ENCODE measurements at places on chromosomes 4 and X.

DNA sequence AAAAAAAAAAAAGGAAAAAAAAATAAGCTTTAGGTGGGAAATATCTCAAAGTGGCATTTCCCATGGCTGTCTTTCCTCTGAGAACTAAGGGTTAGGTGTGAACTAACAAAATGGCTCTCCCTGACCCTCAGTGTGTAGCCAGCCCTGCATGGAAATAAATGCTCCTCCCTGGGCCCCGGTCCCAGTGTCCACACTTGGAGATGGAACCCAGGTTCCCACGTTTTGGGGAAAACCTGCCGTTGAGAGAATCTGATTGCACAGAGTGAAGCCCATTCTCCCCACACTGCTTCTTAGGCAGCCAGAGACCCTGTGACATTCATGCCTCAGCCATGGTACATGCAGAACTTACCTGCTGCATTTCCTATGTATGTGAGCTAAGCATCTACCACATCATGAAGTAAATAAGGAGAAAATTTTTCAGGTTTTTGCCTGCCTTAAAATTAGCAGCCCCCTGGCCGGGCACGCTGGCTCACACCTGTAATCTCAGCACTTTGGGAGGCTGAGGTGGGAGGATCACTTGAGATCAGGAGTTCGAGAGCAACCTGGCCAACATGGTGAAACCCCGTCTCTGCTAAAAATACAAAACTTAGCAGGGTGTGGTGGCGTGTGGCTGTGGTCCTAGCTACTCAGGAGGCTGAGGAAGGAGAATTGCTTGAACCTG is 34.5 kb downstream of the HTT-AS start:
- no peak for DNase-seq

DNA sequence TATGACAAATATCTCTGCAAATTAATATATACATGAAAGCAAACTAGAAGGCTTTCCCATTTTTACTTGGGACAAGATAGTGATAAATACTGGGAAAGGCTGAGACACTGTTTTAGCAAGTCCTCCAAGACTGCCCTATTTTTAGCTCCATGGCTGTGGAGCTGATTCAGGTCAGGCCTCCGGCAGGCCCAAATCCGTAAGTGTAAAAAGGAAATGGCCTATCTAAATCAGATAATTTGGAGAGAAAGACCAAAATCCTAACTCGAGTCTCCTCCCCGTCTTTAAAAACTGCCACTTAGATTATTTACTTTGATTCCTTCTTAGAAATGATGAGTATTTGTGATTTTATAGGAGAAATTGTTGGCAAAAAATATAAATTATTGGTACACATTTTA is 2.9 kb downstream of the OTUD4 start:
- DNase-seq: no peak

DNA sequence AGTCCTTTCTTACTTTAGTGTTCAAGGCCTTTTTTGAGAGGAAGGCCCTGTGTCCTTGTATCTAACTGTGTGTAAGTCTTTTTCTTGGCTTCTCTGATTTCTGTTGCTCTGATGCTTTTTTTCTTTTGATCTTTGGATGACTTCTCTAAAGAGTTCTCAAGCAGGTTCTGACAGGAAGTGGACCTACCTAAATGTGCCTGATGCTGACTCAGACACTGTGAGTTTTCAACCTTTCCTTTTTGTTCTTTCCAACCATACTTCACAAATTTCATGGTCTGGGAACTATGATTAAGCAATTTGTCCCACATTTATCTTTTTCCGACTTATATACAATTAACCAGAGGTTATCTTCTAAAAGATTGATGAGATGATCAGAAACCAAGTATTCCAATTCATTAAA is 96.5 kb downstream of the SYTL5 start:
- DNase-seq: no peak

DNA sequence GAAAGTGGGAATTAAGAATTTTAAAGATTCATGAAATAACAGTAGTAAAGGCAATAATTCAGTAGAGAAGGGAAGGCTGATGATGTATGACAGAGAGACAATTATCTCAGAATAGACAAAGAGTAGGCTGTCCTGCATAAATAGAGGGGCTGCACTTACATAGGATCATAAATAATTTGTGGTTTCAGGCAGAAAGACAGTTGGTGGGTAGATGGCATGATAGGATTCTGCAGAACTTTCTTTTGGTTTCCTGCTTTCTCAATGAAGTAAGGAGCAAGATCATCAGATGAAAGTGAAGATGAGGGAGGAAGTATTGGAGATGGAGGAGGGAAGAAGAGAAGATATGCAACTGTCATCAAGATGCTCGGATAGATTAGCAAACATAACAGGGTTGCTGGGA is 604.9 kb upstream of the ZFP42 start:
- no peak for DNase-seq

- no peak for DNase-seq
Observed at GRCh38 chr4:173121076-173121561, 47.5 kb upstream of the GALNT7 start.

- no peak for DNase-seq
Observed at GRCh38 chr4:107800706-107801105, 24.0 kb upstream of the SGMS2 start.

GRCh38 chr4:124325690-124326089 is 386.8 kb downstream of the ANKRD50 start:
- DNase-seq: no peak

- DNase-seq: no peak
Observed at GRCh38 chr4:97911236-97911906, 231.9 kb downstream of the STPG2 start.

DNA sequence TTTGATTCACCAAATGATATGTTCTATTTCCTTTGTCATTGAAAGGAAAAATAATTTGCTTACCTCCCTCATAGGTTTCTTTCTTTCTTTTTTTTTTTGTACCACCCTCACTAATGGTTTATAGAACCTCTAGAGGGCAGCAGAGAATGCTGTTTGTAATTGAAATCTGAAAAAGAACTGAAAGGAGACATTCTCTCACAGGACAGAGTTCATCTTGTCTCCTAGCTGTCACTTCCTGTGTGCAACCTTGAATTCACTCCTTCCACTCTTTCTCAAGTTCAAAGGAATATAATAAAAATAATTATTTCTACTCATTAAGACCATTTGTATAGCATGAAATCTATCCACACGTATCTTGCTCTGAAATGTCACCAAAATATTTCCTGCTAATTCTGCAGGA is 51.0 kb downstream of the GUCY1B1 start:
- DNase-seq: no peak

GRCh38 chrX:107565015-107565414 is 63.3 kb upstream of the PRPS1 start:
- no peak for DNase-seq

- DNase-seq: no peak
Observed at GRCh38 chr4:151256134-151256533, 20.8 kb upstream of the PRSS48 start.

DNA sequence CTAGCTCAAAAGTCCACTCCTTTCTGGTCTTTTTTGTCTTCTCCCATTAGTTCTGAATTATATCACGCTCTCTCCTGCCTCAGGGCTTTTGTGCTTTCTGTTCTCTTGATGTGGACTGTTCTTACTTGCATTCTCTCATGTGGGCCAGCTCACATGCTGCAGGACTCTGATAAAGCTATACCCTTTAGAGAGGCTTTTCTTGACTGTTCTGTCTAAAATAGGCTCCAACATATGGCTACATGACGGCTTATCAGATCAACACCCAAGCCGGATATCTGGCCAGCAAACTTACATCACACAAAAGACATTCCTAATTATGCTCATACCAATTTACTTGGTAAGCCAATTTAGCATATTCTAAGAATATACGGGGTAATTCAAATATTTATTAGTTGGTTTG is 1494.5 kb downstream of the TECRL start:
- DNase-seq: no peak

DNA sequence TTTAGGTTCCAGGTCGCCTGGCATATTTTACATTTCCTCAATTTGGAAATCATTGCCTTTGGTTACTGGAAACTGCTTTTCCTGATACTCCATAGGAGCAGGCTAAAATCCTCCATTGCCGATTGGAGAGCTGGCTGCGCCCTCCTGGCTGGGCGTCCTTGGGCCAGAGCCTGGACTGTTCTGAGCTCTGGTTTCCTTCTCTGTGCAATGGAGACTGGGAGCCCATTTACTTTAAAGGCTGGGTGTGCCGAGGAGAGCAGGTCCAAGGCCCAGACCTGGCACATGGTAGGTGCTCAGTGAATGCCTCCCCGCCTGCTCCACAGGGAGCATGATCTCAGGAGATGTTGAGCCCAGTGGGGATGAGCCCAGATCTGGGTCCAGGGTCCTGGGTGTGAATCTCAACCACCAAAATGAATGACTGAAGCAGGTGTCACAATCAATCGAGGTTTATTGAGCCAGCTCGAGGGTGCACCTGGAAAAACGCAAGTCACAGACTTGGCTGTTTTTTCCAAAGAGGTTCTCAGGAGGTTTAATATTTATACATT is 50.0 kb downstream of the EVC start:
- peak; percentile 21 for DNase-seq

DNA sequence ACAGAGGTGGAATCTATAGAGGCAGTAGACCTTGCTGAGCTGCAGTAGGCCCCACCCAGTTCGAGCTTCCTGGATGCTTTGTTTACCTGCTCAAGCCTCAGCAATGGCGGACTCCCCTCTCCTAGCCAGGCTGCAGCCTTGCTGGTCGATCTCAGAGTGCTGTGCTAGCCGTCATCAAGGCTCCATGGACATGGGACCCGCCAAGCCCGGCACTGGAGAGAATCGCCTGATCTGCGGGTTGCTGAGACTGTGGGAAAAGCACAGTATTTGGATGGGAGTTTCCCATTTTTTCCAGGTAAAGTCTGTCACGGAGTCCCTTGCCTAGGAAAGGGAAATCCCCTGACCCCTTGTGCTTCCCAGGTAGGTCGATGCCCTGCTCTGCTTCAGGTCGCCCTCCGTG is 124.8 kb upstream of the KLF8 start:
- DNase-seq: no peak

DNA sequence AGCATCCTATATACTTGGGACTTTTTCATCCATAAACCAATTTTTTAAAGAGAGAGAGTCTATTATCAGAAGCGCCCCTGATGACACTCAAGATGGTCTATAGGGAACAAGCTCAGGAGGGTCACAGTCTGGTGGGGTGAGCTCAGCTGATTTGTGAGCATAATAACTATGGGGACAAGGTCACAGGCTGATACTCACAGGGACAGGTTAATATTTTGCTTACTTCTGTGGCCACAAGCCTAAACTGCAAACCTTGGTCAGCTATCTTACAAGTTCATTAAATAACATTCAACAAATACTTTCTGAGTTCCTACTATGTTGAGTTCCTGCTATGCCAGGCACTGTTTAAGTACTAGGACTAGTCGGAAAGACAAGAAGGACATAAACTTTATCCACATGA is 10.2 kb upstream of the CCDC149 start:
- no peak for DNase-seq

GRCh38 chr4:56909086-56909894 is 1.6 kb downstream of the REST start:
- peak; percentile 86 for DNase-seq

DNA sequence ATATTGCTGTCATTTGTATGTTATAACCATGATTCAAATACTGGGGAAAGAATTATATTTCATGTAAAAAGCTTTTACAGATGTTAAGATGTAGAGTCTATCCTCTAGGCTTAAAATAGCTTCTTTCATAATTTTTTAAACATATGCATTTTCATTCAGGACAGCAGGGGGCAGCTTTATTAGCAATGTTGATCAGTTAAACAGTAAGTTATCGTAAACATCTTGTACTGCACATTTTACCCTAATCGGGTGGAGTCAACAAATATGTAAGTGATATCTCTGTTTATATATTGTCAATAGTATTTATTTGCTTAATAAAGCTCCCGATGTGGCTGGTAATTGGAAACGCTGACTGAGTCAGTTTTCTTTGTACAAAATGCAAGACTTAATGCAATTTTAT is 142.5 kb upstream of the MED14 start:
- no peak for DNase-seq

GRCh38 chrX:1909419-1910206 is 294.8 kb downstream of the ASMT start:
- DNase-seq: no peak

DNA sequence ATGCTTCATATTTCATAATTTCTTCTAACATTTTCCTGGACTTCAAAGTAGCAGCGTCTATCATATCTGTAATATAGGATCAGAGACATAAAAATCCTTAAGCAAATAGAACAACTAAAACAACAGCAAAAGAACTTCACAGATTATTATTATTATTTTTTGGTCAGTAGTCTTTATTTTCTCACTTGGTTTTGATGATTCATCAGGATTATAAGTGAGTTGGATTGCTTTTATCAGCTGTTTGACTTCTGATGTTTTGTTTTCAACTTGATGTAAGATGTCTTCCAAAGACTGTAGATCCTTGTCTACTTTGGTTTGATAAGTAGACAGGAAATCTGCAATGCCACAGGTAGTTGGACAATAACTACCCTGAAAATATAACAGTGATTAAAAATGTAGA is 623 bp downstream of the FGG start:
- DNase-seq: no peak

DNA sequence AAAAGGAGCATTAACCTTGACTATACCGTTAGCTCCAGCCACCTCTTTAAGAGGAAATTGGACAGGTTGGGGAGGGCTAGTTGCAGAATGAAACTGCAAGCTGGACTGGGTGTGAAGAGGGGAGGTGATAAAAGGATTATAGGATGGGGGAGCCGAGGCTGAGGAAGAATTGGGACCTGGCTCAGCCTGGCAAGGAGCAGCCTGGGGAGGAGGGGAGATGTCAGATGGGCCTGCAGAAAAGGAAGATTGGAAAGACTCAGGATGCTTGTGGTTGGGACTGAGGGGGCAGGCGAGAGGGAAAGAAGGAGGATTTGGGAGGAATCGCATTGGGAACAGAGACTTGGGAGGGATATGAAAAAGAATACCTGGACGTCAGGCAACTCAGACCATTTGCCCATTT is 351.7 kb downstream of the PPP3CA start:
- no peak for DNase-seq

DNA sequence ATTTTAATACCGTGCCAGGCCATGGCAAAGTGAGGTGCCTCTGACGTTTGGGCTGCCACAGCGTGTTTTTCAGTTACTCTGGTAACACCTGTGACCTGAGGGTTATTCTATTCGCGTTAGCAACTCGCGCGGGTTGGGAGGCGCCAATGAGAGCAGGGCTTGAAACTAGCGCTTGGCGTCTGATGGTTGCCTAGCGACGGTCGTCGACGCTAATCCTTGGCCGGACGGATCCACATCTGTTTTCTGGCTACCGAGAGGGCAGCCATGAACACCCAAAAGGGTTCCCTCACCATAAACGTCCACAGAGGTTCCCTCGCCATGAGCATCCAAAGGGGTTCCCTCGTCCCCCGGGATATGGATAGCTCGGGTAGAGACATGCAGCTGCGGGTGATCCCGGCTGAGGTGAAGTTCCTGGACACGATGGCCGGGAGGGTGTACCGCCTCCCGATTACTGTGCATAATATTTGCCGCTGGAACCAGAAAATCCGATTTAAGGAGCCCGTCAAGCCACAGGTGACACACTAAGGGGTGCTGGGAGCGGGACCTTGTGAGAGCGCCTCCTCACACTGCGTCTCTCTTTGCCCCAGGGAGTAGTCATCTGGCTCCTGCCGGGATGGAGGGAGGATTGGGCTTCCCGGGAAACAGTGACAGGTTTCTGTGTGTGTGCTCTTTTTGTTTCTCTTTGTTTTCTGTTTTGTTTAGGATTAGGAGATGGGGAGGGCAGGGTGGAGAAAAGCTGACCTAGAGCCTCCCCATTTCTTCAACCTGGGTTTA is at the start of gene CFAP47:
Gene CFAP47, plus strand, starts transcription at position 199 of the 774 bp plus-strand sequence. Its CDS starts 66 bp downstream, at position 265.
- no peak for DNase-seq

- DNase-seq: no peak
Observed at GRCh38 chr4:15149234-15149838, 147.1 kb downstream of the CPEB2 start.

GRCh38 chr4:56681853-56682525 is 893 bp upstream of the HOPX start:
- DNase-seq: no peak
